ENCODE measurements at places on chromosomes 16 and 17.
A peak's percentile ranks its signal among the peaks of the same experiment; 100 is the strongest.

DNA sequence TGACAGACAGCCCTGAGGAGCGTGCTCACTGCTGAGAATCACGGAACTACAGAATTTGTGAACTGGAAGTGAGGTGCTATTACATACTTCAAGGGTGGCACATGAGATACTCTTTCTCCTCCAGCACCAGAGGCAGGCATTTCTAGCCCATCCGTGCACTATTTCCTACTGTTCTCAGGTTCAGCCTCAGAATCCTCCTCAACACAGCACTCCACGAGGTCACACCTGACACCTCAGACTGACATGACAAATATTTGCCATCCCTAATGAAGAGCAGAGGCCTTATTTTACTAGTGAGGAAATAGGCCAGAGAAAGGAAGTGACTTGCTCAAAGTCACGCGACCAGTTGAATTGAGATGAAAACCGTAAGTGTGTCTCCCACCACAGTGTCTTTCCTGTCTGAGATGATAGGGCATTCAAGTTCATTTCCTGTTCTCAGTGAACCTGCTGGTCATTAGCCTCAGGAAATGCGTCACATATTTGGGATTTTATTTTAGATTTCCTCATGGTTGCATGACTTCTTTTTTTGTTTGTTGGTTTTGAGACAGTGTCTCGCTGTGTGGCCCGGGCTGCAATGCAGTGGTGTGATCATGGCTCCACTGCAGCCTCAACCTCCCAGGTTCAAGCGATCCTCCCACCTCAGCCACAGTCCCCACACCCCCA, 23.6 kb downstream of the SEZ6 start:
- DNase-seq = peak; percentile 17

DNA sequence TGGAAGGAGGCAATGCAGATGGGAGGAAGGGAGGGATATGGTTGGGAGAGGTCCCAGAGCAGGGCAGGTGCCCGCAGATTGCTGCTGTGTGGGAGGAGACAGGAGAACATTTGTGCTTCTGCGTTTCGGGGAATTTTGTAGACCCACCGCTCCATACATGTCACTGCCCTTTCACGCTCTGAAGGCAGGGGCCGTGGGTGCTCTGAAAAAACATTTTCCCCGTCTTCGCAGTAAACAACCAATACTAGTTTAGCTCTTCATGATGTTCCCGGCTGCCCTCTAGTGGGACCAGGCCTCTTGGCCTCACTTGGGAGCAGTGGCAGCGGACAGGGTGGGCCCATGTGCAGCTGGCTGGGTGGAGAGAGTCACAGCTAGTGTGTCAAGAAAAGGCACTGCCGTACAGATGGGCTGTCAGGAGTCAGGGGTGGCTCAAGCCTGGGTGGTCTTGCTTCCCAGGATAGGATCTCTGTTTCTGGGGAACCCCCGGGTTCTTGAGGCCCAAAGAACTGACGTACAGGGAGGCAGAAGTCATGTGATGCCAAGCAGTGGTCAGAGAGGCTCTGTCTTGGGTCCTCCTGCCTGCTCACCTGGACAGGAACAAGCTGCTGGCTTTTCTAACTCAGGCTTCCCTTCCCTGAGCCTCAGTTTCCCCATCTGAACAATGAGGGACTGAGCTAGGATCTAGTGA, 46.5 kb upstream of the CPNE2 start:
- no peak for DNase-seq

DNA sequence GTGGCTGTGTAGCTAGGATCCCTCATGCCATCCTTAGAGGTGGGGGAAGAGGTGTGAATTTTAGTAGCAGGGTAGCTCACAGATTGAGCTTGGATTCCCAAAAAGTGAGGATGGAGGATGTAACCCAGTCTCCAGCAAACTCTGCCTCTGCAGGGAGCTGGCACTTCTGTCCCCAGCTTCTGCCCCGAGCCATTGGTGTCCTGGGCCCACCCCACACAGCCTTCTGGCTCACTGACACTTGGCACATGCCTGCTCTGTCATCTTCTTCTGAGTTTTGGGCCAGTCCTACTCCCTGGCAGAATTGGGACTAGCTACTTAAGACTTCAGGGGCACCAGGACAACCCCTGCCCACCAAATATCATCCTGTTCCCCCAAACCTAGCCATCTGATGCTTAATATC, 2.3 kb downstream of the CACNG5 start:
- no peak for DNase-seq

GRCh38 chr16:53090591-53091411, 36.0 kb downstream of the CHD9 start:
- DNase-seq = no peak

DNA sequence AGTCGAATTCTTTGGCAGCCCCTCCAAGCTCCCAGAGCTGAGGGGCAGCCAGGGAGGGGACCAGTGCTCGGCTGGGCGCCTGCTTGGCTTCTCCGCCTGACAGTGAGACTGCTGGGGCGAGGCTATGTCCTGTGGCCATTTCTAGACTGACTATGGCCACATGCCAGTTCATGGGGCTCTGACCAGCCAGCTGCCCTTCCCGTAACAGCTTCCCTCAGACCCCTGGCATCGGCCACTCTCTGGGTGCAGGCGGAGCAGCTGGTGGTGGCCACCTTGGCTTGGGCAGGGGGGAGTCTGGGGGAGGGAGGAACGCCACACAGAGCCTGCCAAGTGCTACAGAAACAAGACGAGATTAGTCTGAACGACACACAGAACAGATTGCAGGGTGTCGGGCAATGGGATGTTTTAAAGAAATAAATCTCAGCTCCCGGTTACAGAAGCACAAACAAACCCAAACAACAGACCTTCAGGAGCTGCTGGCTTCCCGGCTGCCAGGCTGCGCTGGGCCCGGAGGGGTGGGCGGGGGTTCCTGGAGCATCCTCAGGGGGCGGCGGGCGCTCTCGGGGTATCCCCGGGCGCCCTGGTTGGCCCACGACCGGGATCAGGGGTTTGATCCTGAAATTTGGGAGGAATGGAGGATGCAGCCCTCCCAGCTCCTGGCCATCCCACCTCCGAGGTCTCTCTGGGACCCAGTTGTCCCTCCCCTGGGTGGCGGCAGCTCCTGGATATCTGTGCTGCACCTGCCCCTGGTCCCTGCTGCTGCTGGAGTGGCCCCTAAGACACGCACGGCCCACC, 34.5 kb downstream of the TBC1D16 start:
- DNase-seq = no peak

DNA sequence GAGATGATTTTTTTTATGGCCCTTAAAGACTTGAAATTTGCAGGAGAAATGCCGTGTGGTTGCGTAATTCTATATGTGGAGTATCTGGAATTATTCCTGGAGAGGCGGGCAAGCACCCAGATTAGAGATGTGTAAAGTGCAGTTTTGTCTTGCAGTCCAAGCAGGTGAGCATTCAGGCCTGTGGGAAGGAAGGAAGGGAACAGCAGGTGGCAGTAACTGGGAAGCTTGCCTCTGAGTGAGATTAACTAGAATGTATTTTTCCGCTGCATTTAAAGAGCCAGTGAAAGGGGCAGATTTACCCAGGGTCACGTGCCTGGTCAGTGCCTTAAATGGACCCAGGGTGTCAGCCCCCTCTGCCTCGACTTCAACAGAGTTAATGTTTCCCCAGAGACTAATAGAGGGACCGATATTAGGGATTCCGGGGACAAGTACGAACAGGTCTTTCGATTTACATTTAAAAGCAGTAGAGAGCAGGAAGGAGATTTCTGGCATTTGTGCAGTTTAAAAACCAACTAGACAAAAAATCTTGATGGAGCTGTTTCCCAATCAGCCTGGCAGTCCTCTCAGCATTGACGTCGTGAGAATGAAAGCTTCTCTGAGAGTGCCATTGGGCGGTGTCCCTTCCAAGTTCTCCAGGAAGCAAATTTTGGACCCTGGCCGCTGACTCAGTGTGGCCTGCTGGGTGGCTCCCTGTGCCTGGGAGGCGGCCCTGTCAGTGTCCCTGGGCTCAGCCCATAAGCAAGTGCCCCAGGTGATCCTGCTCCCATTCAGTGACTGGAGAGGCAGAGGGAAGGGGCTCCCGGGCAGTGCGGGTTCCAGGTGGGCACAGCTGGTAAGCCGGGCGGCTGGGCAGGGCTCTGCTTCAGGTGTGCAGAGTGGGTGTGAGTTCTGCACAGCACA, 38.2 kb downstream of the KSR1 start:
- DNase-seq = no peak

DNA sequence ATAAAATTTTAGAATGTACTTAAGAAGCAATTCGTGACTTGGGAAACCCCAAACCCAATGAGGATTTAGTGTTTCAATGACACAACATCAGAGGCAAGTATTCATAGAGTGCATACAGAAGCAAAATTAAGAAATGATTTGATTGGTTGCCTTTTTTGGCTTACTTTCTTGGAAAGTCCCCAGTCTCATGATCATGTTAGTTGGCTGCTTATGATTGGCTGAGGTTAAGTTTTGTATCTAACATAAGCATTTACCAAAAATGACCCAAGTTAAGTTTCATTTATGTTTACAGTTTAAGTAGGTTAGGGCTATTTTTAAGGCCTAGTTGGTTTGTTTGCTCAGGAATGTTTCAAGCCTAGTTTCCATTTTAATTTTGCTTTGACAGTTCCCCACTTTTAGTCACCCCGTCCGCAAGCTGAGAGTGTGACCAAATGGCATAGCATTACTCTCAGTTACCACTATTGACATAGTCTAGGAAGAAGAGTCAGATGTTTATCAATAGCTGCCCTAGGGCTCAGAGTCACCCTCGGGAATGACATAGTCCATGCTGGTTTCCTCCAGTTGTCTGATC, 36.2 kb downstream of the DGKE start:
- no peak for DNase-seq

DNA sequence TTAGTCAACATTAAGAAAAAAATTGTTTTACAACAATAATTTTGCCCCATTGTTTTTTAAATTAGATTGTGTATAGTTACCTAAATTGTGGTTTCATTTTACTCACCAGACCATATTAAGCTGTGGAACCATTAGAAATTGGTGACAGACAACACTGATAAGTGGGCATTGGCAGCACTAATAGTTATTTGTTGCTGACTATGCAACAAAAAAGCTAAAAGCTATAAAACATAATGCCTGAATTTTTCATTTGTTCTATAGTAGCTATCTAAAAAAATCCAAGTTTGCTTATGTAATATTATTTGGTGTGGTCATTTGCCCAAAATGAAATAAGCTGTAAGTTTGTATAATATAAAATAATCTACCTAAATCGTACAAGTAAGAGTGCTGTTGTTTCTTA, 13.7 kb upstream of the VWA3A start:
- no peak for DNase-seq

DNA sequence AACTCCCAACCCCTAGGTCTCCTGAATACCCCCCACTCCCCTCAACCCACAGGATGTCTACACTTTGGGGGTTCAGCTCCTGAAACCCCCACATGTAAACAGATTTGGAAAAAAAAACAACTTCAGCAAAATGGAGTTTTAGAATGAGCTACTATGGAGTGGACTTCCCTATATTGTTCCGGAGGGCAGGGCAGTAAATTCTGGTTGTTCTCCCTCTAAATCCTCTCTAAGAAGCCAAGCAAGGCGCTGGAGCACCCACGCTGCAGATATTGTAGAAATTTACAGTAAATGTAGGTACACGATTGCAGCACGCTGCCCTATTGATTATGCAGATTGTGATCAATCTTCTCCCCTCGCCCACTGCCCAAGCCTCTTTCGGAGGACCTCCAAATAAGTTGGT, 8.5 kb upstream of the ZFHX3 start:
- no peak for DNase-seq

DNA sequence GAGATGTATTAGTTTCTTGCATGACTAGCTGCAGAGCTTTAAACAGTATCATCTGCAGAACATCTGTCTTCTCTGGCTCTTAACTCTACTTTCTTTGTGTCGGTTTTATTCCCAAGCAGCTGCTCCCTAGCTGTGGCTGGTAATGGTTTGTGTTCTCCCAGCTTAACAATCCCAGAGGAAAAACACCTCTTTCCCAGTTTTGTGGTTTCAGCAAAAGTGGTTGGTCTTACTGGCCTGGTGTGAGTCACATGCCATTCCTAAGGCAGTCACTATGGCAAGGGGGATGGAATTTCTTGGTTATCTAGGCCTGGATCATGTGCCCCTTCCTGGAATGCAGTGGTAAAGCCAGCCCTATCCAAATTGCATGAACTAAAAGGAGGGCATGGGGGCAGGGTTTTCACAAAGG, 27.5 kb downstream of the OMG start:
- DNase-seq = no peak

DNA sequence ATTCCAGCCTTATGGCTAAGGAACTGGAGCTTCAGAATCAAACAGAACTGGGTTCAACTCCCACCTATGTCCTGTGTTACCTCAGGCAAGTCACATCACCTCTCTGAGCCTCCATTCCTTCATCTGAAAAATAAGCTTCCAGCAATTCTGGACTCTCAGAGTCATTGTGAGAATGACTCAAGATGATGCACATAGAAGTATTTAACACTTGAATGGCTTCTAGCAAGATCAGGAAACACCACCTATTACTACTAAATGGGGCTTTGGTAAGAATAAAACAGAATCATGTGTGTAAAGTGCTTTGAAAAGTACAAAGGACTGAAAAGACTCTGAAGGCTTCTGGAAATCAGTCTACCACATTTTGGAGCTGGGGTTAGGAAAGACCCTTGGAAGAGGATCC, 30.8 kb upstream of the CALB2 start:
- no peak for DNase-seq

- DNase-seq = no peak
Measured at GRCh38 chr17:67066717-67067116, 22.4 kb downstream of the CACNG1 start.
